ENCODE measurements at places on chromosomes 5 and 9. TPM values are rescaled to one million over a fixed set of nuclear protein-coding genes. Genes with fewer than 3 reads are reported as not detected.

Gene MAST4
- total RNA-seq: 36.8 TPM

Gene LYSMD3
- 9.6 TPM for total RNA-seq

Gene PCDHGA8
- 0.08 TPM for total RNA-seq

Gene PKN3
- total RNA-seq: 7.6 TPM

Gene CSF1R
- under 0.01 TPM for total RNA-seq

Gene ZNF483
- 2.2 TPM for total RNA-seq

Gene EIF4E1B
- not detected for total RNA-seq

Gene CARD9
- 0.19 TPM for total RNA-seq

Gene HEMGN
- not detected for total RNA-seq

Gene IQGAP2
- not detected for total RNA-seq

Data from hair follicular keratinocyte (primary cell).